Hindlimb muscle (tissue), 1 donor: ENCODE measurements at places on chromosomes 16 and 17. TPM values are rescaled to one million over a fixed set of nuclear protein-coding genes. Genes with fewer than 3 reads are reported as not detected.

DNA sequence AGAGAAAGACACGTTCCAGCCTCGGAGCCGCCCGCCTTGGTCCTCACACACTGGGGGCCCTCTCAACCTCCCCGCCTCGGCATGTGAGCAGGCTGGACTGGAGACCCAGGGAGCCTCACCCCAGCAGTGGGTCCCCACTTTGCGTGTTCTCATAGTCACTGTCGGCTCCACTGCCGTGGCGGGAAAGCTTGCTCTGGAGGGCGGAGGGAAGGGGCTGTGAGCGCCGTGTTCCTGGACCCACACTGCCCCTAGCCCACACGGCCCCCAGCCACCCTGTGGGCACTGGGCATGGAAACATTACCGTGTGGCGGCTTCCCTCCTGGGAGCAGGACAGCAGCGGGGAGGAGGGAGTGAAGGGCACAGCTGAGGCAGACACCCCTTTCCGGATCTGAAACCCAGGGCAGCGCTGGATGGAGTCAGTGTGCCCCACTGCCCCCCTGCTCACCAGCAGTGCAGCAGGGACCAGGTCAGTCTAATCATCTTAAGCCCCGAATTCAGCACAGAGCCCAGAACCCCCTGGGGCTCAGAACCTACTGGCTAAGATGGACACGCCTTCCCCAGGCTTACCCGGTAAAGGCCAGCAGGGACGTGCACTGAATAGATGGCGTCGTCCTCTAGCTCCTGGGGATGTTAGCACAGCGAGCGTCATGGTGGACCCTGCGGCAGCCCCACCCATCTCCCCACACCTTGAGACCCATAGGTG is 7.2 kb downstream of the TP53I13 start:
- no peak for DNase-seq

DNA sequence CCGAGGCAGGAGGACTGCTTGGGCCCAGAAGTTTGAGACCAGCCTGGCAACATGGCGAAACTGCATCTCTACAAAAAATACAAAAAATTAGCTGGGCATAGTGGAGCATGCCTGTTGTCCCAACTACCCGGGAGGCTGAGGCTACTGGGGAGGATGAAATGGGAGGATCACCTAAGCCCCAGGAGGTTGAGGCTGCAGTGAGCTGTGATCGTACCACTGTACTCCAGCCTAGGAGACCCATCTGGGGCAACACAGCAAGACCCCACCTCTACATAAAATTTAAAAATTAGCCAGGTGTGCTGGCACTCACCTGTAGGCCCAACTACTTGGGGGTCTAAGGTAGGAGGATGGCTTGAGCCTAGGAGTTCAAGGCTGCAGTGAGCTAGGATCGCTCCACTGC is 1.8 kb downstream of the PAM16 start:
- DNase-seq, result no peak

DNA sequence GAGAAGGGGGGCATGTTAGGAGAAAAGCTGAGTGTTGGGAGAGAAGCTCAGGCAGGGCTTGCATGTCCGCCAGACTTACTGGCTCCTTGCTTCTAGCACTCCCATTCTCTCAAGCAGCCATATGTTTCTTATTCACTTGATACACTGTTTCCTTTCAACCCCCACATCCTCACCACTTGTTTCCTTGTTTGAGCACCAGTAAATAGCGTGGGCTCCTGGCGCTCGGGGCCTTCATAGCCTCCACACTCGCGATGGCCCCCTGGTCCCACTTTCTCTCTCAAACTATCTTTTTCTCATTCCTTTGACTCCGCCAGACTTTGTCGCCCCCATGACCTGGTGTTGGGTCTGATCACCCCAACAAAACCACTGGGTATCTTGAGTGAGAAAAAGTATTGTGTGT is 16.6 kb downstream of the ATP5PD start:
- DNase-seq, result no peak

DNA sequence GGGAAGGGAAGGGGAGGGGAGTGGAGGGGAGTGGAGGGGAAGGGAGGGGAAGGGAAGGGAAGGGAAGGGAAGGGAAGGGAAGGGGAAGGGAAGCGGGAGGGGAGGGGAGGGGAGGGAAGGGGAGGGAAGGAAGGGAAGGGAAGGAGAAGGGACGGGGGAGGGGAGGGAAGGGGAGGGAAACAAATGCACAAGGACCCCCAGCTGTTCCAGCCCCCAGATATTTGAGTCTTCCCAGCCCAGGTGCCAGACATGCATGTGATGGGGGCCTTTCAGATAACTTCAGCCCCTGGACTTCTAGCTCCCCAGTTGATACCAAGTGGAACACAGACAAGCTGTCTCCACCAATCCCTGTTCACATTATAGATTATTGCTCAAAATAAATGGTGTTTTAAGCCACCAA is 14.7 kb upstream of the KDM8 start:
- no peak for DNase-seq

DNA sequence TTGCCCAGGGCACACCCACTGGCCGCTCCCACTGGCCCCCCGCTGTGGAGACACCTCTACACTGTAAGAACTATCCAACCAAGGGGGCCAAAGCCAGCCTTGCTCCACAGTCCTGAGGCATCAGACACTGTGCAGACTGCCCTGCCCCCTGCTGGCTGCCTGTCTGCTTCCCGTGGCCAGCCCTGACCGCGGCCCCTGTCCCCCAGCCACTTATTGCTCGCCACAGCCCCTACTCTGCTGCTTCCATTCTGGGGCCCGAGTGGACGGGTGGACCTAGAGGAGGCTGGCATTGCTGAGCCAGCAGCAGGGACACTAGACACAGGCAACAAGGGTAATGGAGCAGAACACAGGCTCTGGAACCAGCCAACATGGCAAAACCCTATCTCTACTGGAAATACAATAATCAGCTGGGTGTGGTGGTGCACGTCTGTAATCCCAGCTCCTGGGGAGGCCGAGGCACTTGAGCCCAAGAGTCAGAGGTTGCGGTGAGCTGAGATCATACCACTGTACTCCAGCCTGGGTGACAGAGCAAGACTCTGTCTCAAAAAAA is 19.7 kb upstream of the LRRC37A3 start:
- DNase-seq, result no peak

DNA sequence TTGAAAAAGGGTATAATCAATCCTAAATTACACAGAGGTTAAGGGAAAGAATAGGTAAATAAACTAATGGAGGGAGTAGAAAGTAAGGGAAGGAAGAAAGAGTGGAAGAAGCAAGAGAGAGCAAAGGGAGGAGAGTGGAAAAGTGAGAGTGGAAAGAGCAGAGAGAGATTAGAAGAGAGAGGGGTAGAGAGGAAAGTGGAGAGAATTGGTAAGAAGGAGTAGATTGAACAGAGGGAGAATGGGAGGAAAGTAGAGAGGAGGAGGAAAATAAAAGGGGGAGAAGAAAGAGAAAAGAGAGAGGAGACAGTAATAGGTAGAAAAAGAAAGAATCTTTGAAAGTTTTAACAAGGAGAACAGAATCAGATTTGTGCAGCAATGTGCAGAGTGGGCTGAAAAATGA is 24.9 kb downstream of the TERB1 start:
- DNase-seq, result no peak

GRCh38 chr17:39664581-39665561 is at the start of gene TCAP:
TCAP (plus strand) TSS chr17:39665349; CDS start chr17:39665360, 11 bp downstream.
- no peak for DNase-seq

DNA sequence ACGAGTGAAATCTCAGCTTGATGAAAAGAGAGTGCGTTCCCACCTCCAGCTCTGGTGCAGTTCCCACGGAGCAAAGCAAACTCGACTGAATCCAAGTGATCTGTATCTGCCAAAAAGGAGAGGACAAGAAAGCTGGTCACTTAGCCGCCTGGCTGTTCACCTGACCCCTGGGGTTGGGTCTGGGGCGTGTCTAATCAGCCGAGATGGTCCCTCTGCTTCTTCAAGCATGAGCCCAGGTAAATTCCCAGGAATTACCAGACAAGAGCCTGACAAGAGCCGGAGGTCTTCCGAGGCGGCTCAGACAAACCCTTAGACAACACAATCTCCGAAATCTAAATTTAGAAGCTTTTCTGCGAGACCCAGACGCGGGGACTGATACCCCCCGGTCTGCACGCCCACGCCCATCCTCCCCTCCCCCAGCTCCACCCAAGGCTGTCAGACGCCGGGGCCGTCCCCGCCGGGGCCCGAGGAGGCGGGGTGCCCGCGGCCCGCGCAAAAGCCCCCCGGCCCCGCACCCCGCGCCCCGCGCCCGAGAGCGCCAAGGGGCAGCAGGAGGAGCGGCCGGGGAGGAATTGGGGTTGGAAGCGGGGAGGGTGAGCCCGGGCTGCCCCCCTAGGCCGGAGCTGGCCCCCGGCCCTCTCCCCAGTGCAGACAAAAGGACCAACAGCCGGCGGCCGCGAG is 674 bp downstream of the ZNF821 start:
- DNase-seq, result peak; percentile 33

The MEOX1 gene
- 10.1 TPM for polyA plus RNA-seq

The TNS4 gene
- polyA plus RNA-seq, result 0.14 TPM

The RSKR gene
- 17.2 TPM for polyA plus RNA-seq

The NOTUM gene
- polyA plus RNA-seq, result 4.4 TPM

The KLHL36 gene
- polyA plus RNA-seq, result 14.2 TPM

The PTGES3L gene
- 69.1 TPM for polyA plus RNA-seq

The TBC1D3 gene
- 0.34 TPM for polyA plus RNA-seq

The VTN gene
- 1.2 TPM for polyA plus RNA-seq
